Heart left ventricle (tissue), 16 donors: ENCODE measurements at places on chromosomes 7 and 10. TPM values are rescaled to one million over a fixed set of nuclear protein-coding genes. Genes with fewer than 3 reads are reported as not detected.

SH2D4B gene
- total RNA-seq = 0.19 TPM

SLC29A3 gene
- total RNA-seq = 6.2 TPM

CDH23 gene
- total RNA-seq = 1.2 TPM

WNT16 gene
- 0.19 TPM for total RNA-seq

STEAP4 gene
- total RNA-seq = 12.4 TPM

REPIN1 gene
- 123 TPM for total RNA-seq

CYP17A1 gene
- total RNA-seq = not detected

FLNC gene
- 1,054 TPM for total RNA-seq

ACTL6B gene
- total RNA-seq = not detected

EVX1 gene
- total RNA-seq = not detected

FAM53B gene
- 35.5 TPM for total RNA-seq

FAM13C gene
- 12.2 TPM for total RNA-seq

- H3K4me3 ChIP-seq = no peak overlapping the region
- no peaks in the 10 kb centered on the region for H3K36me3 ChIP-seq
- H3K27ac ChIP-seq = peak overlapping the region; percentile 76
- no peak for DNase-seq
- H3K4me1 ChIP-seq = peaks cover 36% of the 10 kb centered on the region
Measured at GRCh38 chr7:47185839-47186238, 396.1 kb downstream of the TNS3 start.

GRCh38 chr10:37739181-37739580 is 118.2 kb downstream of the ZNF248 start:
- no peak overlapping the region for H3K27ac ChIP-seq
- no peaks in the 10 kb centered on the region for H3K36me3 ChIP-seq
- H3K27me3 ChIP-seq = no peaks in the 10 kb centered on the region
- H3K4me3 ChIP-seq = no peak overlapping the region
- DNase-seq = no peak

GRCh38 chr10:132846631-132847415 is 60.9 kb upstream of the NKX6-2 start:
- no peak overlapping the region for H3K27ac ChIP-seq
- no peak overlapping the region for H3K4me3 ChIP-seq
- no peaks in the 10 kb centered on the region for H3K4me1 ChIP-seq
- no peaks in the 10 kb centered on the region for H3K36me3 ChIP-seq
- H3K27me3 ChIP-seq = peaks cover 9% of the 10 kb centered on the region
- no peak for DNase-seq

DNA sequence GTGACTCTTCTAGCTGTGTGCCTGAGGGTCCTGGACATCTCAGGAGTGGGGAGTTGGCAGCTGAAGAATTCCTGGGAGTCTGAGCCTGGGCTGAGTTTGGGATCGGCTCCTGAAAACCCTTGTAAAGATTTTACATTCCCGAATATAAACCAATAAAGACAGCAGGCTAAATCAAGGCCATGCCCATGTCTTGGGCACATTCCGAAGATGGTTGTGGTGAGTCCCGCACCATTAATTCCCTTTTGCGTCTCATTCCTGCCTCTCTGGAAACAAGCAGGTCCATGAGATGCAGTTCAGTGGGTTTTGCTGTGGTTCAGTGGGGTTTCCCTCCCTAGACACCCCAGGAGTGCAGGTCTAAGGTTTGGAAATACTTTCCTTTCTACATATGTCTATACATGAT is 90.9 kb downstream of the COL26A1 start:
- no peak overlapping the region for H3K4me3 ChIP-seq
- no peak overlapping the region for H3K27ac ChIP-seq
- H3K27me3 ChIP-seq = no peaks in the 10 kb centered on the region
- no peak for DNase-seq
- no peaks in the 10 kb centered on the region for H3K4me1 ChIP-seq

DNA sequence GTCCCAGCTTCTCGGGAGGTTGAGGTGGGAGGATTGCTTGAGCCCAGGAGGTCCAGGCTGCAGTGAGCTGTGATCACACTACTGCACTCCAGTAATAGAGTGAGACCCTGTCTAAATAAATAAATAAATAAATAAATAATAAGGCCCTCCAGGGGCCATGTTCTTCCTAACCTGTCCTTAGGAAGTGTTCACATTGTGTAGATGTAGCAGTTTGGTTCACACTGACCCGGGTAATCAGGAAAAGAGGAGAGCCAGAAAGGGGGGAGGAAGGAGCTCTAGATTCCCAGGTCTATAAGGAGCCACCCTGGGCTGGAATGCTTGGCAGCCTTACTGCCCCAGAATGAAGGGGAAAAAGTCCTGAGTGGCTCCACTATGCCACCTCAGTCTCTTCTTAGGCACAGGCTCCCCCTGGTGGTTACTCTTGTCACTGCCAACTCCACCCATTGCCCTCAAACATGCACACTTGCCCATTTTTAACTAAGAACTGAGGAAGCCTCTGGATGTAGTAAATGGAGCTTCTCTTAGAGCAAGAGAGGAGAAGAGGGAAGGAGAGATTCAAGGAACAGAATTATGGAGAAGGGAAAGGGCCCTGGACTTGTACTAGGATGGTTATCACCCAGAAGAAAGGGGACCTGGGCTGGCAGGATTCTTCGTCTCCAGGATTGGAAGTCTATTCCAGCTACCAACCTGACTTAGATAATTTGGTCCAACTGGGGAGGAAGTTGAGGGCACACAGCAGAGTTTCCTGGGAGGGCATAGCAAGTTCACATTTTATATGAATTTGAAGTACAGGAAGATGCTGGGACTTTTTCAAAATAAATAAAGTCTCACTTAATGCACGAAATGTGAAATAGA is 7.8 kb downstream of the HPS6 start:
- H3K36me3 ChIP-seq = peaks cover 3% of the 10 kb centered on the region
- H3K4me1 ChIP-seq = peaks cover 18% of the 10 kb centered on the region
- DNase-seq = peak; percentile 66
- H3K27me3 ChIP-seq = no peaks in the 10 kb centered on the region

- H3K4me3 ChIP-seq = no peak overlapping the region
- H3K27ac ChIP-seq = no peak overlapping the region
- peaks cover 5% of the 10 kb centered on the region for H3K4me1 ChIP-seq
- no peak for DNase-seq
- H3K27me3 ChIP-seq = no peaks in the 10 kb centered on the region
Measured at GRCh38 chr7:141979568-141979967, 6.0 kb upstream of the TAS2R38 start.

DNA sequence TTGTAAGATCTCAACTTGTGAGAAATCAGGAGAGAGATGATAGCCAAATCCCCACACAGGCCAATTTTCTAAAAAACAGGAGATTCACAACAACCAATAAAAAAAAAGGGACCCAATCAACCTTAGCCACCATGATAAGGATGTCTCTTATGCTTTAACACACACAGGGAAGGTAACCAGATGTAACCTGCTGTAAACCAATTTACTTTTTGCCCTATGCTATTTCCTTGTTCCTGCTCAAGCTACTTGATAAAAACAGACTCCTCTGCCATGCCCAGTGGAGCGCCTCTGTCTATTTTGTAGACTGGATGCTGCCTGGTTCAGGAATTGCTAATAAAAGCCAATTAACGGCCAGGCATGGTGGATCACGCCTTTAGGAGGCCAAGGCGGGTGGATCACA is 123.5 kb upstream of the NPVF start:
- no peaks in the 10 kb centered on the region for H3K4me1 ChIP-seq
- no peak overlapping the region for H3K27ac ChIP-seq
- H3K27me3 ChIP-seq = peaks cover 3% of the 10 kb centered on the region

DNA sequence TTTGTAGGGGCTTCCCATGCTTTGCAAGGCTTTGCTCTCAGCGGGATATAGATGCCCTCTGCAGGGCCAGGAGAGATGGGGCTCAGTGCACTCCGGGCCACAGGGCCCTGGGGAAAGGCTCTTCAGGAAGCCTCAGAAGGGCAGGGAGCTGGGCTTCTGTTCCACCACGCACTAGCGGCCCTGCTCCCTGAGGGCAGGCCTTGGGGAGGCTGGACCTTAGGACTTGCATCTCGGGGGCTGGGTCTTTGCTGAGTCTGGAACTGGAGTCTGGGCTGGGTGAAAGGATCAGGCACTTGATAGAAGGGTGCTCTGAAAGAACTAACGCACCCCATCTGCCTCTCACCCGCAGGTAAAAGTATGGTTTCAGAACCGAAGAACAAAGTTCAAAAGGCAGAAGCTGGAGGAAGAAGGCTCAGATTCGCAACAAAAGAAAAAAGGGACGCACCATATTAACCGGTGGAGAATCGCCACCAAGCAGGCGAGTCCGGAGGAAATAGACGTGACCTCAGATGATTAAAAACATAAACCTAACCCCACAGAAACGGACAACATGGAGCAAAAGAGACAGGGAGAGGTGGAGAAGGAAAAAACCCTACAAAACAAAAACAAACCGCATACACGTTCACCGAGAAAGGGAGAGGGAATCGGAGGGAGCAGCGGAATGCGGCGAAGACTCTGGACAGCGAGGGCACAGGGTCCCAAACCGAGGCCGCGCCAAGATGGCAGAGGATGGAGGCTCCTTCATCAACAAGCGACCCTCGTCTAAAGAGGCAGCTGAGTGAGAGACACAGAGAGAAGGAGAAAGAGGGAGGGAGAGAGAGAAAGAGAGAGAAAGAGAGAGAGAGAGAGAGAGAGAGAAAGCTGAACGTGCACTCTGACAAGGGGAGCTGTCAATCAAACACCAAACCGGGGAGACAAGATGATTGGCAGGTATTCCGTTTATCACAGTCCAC is 5.4 kb downstream of the EMX2 start:
- no peak overlapping the region for H3K4me3 ChIP-seq
- H3K36me3 ChIP-seq = no peaks in the 10 kb centered on the region
- peaks cover 92% of the 10 kb centered on the region for H3K27me3 ChIP-seq
- DNase-seq = no peak
- H3K4me1 ChIP-seq = peaks cover 33% of the 10 kb centered on the region

- DNase-seq = no peak
- no peaks in the 10 kb centered on the region for H3K36me3 ChIP-seq
- H3K27ac ChIP-seq = no peak overlapping the region
- no peak overlapping the region for H3K4me3 ChIP-seq
- peaks cover 97% of the 10 kb centered on the region for H3K27me3 ChIP-seq
Measured at GRCh38 chr7:25858200-25858524, 293.8 kb upstream of the NFE2L3 start.

DNA sequence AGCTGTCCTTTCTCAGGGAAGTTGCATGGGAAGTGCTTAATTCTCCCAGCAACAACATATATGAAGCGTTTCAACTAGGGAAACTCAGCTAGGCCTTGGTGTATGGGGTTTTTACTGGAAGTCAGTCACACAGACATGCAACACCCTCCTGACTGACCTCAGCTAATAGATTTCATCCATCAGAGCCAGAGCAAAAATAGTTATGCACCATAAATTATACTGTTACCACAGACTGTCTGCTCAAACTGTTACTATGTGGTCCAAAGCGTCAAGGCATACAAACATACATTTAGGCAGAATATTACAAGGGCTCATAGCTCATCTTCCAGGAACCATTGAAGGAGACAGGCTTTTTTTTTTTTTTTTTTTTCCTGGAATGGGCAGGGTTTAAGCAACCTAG is 417.9 kb downstream of the ANKRD7 start:
- no peak overlapping the region for H3K27ac ChIP-seq
- no peaks in the 10 kb centered on the region for H3K27me3 ChIP-seq
- H3K4me1 ChIP-seq = no peaks in the 10 kb centered on the region
- no peak for DNase-seq
- no peak overlapping the region for H3K4me3 ChIP-seq
- H3K36me3 ChIP-seq = no peaks in the 10 kb centered on the region

DNA sequence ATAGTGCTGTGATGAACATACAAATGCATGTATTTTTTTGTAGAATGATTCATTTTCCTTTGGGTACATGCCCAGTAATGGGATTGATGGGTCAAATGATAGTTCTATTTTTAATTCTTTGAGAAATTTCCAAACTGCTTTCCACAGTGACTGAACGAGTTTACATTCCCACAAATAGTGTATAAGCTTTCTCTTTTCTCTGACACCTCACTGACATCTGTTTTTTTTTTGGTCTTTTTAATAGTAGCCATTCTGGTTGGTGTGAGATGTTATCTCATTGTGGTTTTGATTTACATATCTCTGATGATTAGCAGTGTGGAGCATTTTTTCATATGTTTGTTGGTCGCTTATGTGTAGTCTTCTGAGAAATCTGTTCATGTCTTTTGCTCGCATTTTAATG is 195.0 kb upstream of the AGK start:
- peaks cover 22% of the 10 kb centered on the region for H3K4me1 ChIP-seq
- no peak overlapping the region for H3K4me3 ChIP-seq
- H3K36me3 ChIP-seq = no peaks in the 10 kb centered on the region
- no peak overlapping the region for H3K27ac ChIP-seq
- H3K27me3 ChIP-seq = no peaks in the 10 kb centered on the region

DNA sequence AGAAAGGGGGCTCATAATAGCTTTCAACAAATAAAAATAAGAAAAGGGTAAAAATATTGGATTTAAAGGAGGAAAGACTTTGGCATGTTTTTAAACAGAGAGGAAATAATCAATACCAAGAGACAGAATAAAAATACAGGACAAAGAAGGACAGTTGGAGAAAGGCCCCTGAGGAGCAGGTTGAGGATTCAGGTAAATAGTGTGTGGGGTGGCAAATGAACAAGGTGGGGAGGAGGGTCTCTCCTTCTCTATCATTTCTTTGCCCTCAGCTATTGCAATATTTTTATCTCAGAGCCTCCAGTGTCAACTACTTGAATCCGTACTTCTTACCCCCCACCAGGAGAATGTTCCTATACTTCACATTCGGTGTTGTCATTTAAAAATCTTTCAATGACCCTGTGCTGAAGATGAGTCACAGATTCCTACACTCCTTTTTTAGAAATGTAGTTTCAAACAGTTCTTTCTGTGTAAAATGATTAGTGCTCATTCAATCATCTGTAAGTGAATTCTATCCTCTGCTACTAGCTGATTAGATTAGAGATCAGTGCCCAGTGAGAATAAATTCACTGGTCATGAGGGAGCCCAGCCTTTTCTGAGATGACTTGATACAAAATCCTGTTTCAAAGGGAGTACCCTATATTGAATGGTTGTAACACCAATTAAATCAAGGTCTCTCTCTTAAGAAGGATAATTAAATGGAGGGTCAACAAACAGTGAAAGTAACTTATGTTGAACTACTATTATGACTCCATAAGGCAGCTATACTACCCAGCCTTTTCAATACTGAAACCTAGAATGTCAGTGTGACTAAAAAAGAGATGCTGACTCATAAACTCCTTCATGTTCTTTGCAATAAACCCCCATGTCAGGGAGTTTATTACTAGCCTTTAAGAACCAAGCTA is 50.4 kb upstream of the WNT16 start:
- H3K36me3 ChIP-seq = peaks cover 30% of the 10 kb centered on the region
- DNase-seq = no peak
- H3K27ac ChIP-seq = no peak overlapping the region
- H3K4me1 ChIP-seq = no peaks in the 10 kb centered on the region
- H3K4me3 ChIP-seq = no peak overlapping the region
- H3K27me3 ChIP-seq = no peaks in the 10 kb centered on the region

DNA sequence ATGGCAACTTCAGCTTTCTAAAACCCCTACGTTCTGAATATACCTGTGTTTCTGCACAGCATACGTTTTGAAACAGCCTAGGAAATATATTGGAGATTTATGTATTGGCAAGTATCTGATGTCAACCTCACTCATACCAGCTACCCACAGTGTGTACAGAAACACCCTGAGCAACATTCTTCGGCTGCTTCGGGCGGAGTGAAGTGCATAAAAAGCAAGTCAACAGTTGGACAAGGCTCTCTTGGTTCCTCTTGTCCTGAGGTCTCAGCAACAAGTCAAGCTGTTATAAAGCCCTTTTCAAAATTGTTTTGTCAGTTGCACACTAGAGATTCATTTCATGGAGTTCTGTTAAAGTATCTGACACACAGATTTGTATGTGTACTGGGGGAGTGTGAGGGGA is 40.0 kb upstream of the PAPSS2 start:
- no peak overlapping the region for H3K4me3 ChIP-seq
- no peak for DNase-seq
- H3K27me3 ChIP-seq = peaks cover 16% of the 10 kb centered on the region

- no peaks in the 10 kb centered on the region for H3K4me1 ChIP-seq
- H3K27ac ChIP-seq = no peak overlapping the region
- H3K27me3 ChIP-seq = no peaks in the 10 kb centered on the region
- peaks cover 40% of the 10 kb centered on the region for H3K36me3 ChIP-seq
- no peak for DNase-seq
Measured at GRCh38 chr7:96179341-96179740, 142.6 kb downstream of the SLC25A13 start.
